ENCODE measurements at places on chromosomes 12 and 14.

GRCh38 chr12:14614704-14615121 lies 47.0 kb upstream of the PLBD1 start:
- DNase-seq: no peak

DNA sequence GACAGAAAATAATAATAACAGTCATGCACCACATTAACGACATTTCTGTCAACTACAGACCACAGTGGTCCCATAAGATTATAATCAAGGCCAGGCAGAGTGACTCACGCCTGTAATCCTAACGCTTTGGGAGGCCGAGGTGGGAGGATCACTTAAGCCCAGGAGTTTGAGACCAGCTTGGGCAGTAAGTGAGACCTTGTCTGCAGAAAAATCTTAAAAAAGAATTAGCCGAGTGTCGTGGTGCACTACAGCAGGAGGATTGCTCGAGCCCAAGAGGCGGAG lies 8.6 kb downstream of the NAB2 start:
- DNase-seq: no peak

DNA sequence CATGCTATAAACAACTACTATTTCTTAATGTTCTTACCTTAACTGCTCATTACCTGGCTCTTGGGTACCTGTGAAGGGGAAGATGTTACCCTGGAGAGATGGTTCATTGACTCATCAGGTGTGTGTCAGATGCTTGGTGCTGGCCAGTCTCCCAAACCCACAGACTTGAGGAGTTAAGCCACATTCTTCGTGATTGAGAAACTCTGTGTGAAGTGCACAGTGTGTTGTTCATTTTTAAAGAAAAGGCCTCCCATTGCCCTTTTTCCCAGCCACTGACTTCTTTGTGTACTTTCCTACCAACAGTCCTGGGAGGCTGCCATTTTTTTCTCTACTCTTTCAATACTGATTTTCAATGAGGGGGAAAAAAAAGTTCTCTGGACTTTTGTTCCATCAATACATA lies 3.2 kb downstream of the MGST1 start:
- no peak for DNase-seq

DNA sequence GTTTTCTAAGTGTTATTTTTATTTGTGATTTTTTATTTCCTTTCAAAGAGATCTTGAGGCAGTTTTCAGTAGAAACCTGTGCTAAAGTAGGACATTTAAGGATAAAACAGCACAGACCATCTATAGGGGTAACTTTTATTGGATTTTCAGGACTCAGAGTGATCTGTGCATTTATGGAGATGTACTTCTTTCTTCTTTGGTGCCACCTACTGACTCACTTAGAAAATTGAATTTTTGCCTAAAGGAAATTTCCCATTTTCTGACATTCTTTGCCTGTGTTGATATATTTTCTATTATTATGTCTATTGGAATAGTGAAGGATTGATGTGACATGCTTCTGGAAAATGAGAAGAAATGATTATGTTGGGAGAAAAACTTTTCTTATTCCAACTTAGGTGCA lies 113.0 kb downstream of the UNC79 start:
- DNase-seq: no peak

- no peak for DNase-seq
These were observed 12.2 kb upstream of the RHOJ start for GRCh38 chr14:63192085-63192484.

GRCh38 chr12:93094988-93095737 lies 166.1 kb upstream of the EEA1 start:
- no peak for DNase-seq

- DNase-seq: peak; percentile 93
These were observed 45.6 kb downstream of the STAB2 start for GRCh38 chr12:103632554-103633216.

- no peak for DNase-seq
These were observed 327.3 kb upstream of the TMTC1 start for GRCh38 chr12:30110958-30111586.

- no peak for DNase-seq
These were observed 14.1 kb downstream of the C1R start for GRCh38 chr12:7078163-7078562.

DNA sequence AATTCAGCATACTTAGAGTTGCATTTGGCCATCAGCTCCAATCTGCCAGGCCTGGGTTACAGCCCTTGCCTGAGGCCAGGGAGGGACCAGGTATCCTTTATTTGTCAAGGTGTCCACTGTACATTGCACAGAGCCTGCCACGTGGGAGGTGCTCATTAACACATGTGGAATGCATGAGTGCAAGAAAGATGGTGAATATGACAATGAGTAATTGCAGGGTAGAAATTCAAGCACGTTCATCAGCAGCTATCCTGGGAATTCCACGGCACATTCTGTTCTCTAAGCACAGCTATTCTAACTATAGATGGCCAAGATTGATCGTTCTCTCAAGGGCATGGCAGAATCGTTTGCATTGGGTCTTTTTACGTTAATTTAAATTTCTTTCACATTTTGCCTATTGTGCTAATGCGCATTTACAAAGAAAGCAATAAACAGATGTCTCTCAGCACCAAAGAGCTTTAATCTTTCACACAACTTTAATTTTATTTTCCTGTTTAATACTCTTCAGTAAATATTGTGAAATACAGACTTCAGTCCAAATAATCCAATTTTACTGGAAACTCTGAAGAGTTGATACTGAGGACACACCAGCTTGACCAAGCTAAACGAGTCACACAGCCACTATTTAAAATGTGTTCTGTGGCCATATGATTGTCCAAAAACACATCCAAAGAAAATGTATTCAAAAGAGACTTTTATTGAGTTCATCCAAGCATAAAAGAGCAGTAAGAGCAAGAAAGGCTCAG lies 1025.7 kb upstream of the TMEM132C start:
- no peak for DNase-seq

DNA sequence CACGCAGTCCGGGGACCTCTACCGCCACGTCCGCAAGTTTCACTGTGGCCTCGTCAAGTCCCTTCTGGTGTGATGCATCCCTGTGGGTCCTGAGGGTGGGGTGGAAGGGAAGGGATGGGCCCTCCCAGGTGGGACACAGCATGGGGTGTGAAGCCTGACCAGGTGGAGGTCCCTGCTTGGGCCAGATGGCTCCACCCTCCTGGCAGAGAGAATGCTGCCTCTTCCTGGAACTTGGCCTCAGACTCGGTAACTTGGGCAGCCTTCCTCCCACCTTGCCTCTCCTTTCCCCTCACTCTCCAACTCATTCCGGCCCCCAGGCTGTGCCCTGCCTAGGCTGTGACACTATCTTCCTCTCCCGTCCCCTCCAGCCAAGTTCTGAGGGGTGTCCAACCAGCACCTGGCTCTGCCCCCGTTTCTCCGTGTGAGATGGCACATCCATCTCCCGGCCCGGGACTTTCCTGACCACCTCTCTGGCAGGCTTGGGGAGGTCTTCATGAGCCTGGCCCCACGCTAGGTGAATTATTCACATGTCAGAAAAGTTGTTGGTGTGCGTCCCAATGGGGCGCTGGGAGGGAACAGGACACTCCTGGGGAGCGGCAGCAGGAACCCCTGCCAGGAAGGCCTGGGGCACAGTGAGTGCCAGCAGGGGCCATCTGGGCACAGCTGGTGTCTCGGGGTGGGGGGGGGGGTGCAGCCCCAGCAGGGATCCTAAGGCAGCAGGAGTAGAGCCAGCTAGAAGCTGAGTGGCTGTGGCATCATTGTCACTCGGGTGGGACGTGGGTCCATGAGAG lies 1.7 kb downstream of the ZBTB42 start:
- DNase-seq: no peak

Data from WTC11 (cell line).